Epithelial cell of prostate (primary cell): ENCODE measurements at places on chromosomes 5 and 9.

GRCh38 chr5:73542020-73542419, 23.4 kb downstream of the ANKRA2 start:
- DNase-seq: no peak

DNA sequence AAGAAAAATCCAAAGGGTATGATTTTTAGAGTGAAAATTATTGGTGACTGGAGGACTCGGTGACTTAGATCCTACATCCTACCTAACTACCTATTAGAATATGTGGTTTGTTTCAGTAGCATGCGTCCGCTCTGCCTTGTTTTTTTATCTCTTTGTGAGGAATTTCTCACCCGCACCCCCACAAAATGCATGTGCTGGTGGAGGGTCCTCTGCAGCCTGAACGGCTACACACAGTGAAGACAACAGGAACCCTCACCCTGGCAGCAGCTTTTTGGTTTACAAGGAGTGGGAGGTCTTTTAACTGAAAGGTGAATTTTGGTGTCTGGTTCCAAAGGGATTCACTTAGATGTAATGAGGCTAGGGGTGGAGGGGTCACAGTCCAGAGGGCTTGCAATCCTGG, 115.5 kb downstream of the GNA14 start:
- DNase-seq: no peak

DNA sequence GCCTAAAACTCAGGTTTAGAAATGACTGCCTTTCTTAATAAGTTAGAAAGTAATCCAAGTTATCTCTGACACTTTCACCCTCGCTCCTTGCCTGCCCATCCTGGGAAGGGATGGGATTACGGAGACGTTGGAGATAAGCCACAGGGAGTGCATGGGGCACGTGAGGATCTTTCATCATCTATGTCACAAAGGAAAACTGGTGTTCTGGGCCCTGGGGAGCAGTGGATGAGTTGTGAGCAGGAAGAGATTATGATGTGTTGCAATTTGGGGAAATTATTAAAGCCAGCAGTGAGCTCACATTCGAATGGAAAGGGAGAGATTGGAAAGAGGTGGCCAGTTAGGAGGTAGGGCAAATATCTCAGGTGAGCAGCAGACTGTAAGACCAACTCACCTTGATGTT, 12.8 kb downstream of the AFAP1L1 start:
- no peak for DNase-seq

- no peak for DNase-seq
Measured at GRCh38 chr5:116976767-116977166, 402.1 kb upstream of the SEMA6A start.

- DNase-seq: no peak
Measured at GRCh38 chr5:172864747-172865146, 30.7 kb downstream of the ERGIC1 start.

DNA sequence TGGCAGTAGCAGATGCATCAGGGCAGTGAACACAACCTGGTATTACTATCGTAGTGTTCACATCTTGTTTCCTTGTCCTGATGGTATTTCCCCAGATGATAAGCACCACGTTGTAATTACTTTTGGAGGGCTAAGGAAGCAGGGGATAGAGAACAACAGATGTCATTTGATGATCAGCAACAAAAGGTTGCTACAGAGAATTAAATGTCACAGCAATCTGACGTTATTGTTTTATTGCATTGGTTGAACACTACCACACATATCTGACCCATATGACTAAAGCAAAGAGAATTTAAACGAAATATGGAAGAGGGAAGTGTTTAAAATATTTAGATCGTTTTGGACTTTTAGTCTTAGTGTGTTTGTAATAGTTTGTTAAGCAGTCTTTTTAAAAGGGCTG, 408.3 kb downstream of the SH3GL2 start:
- no peak for DNase-seq

DNA sequence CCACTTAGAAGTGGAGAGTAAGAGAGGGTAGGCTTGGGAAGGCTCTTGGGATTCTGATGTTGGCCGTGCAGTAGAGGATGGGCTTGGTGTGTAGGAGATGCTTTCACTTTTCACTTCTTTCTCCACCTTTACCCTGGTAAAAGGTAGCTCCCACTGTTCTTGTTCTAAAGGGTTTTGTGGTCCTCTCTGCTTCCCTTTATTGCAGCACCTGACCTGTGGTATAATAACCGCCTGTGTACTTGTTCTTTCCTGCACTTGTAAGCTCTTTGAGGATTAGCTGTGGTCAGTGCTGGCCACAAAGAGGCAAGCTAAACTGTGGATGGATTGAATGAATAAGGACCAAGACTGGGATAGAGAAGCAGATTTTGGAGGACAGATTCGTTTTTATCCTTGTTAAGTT, 25.2 kb downstream of the KDM4C start:
- DNase-seq: no peak

DNA sequence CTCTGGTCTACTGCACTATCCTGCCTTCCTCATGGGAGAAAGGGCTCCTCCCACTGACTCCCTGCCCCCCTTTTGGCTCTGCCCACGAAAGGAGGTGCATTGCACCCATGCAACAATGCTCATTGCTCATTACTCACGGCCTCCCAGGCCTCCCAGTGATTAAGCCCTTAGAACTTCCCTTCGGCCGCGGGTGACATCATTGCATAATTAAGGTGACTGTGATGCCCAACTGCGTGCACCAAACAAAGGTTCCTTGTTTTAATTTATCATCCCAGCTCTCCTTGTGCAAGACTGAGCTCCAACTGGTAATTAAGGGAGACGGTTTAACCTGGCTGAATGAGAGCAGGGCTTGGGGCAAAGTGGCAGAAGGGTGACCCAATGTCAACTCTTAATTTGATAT, 180.4 kb downstream of the GAS1 start:
- DNase-seq: peak; percentile 88

DNA sequence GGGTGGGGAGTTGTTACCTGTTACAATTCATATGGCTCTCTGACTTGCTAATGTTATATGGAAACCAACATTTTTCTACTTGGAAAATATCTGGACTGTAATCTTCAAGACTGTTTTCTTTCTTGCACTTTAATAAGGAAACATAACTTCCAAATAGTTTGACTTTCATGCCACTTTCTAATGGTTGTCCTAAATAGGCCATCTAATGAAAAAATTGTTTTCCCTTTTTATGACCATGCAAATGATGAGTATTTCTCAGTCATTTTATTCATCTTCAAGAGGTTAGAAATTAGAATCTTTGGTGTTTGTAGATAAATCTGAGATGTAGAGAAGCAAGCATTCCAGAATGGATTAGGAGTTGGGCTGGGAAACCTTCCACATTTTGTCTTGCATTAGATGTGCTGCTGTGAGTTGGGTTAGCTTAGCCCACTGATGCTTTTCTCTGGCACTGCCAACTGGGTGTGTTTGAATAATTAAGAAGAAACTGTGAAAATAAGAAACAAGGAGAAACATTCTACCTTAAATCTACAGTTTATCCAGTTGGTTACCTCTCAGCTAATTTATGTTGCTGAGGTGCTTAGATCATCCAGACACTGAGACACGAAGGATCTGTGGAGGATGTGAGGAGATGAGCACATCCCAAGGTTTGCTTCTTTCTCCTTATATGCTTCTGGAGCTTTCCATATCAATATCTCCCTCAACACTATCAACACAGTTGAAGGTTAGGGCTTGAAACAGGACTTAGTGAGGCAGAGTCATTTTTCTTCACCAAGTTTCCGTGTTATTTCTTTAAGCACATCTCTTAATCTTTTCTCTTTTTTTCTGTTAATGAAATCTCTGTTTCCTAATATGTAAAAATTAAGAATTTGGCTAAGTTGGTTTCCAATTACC, 2.7 kb downstream of the RASGRF2 start:
- DNase-seq: no peak

- DNase-seq: no peak
Measured at GRCh38 chr9:385818-386398, 171.2 kb downstream of the DOCK8 start.

- no peak for DNase-seq
Measured at GRCh38 chr5:76807296-76807695, 11.5 kb upstream of the F2RL1 start.

- DNase-seq: no peak
Measured at GRCh38 chr5:133754575-133755169, 142.3 kb upstream of the FSTL4 start.

- DNase-seq: no peak
Measured at GRCh38 chr9:86241216-86241615, 18.2 kb downstream of the C9orf153 start.

DNA sequence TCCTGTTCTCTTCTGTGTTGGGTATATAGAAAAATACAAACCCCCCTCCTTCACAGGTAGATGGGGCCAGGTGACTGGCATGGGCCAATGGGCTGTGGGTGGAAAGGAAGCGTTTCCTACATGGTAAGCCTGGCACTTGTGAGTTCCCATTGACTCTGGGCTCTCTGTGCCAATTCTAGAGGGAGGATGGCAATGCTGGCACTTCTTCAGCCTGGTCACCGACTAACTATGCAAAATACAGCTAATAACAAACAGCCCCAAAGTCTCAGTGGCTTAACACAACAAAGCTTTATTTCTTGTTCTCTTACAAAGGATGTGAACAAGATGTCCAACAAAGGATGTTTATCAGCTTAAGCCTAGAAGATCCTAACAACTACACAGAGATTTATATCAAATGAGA, 258.1 kb downstream of the SYK start:
- DNase-seq: no peak

GRCh38 chr9:28779243-28779642, 1206.0 kb upstream of the C9orf72 start:
- DNase-seq: peak; percentile 12

DNA sequence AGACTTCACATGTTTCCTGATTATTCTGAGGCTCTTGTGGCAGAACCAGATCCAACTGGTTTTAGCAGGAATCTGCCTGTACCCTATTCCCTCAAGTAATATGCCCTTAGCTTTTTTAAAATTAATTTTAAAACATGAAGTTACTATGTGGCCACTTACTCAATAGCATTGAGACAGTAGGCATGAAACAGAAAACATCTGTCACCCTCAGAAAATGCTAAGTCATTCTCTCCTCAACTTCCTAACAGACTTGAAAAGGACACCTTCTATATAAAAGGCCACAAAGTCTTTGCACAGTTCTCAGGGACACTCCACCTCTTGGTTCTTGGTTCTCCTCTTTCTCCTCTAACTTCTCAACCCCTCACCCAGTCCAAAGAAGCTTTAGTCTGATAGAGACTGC, 277.8 kb downstream of the RAB3C start:
- no peak for DNase-seq

GRCh38 chr9:116287721-116288120, 134.1 kb downstream of the PAPPA start:
- no peak for DNase-seq
